ENCODE measurements at places on chromosomes 2 and 18.

GRCh38 chr2:217090024-217090473, 230.2 kb upstream of the TNP1 start:
- DNase-seq = peak; percentile 71

DNA sequence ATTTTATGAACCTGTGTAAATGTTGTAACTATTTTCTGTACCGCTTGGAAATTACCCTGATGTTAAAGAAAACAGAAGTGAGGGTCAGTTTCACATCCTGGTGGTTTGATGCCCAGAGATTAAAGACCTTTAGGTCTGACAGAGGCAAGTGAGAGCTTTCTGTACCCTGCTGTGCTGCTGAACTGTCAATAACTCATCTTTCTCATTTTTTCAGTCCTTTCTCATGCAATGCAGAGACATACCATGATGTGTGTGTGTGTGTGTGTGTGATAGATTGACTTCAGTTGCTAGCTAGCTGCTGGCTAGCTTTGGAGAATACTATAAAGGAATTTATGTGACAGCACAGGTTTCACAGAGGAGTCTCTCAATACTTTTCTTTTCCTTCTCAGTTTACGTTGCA, 2025.6 kb upstream of the LRRTM1 start:
- no peak for DNase-seq

DNA sequence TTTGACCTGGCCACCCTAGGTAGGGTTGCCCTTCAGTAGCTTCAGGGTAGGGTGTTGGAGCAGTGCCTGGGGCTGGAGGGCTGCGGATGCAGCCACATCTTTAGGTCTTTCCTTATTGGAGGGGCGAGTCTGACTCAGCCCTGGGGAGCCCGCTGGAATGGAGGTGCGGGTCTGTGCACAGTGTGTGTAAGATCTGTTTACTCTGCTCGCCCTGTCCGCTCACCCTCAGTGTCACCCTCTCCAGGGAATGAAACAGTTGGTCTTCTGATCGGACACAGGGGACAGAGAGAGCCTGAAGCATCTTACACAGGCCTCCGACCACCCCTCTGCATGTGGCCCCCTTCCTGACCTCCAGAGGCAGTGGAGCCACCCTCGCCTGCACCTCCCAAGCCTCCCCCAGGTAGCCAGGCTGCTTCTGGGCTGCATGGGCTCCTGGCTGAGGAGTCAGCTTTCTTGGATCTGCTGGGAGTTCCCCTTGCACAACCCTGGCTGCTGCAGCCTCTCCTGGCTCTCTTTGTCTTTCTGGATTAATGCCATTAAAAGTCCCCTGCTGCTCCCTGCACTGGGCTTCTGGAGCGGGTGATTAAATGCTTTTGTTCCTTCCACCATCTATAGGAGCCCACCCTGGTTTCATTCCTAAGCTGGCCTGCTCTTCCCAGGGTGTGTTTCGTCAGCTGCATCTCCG, 82.6 kb downstream of the ASB1 start:
- no peak for DNase-seq

- DNase-seq = no peak
Observed at GRCh38 chr2:174606336-174606735, 8.7 kb upstream of the WIPF1 start.

DNA sequence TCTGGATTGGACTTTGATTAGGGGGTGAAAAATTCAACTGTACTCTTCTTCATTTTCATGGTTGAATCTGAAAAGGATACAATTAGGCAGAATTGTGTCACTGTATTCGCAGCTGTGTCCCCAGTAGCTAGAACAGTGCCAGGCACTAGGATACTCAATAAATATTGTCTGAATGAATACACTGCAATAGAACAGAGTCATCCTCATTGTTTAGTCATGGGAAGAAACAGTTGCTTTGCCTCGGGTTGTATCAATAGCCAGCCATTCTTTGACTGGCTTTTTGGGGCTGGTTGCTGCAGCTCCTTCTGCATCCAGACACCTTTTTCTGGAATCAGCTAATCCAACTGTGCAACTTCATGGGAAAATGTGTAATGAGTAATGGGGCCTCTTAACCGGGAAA, 18.1 kb upstream of the DYNC1I2 start:
- no peak for DNase-seq

GRCh38 chr2:72153026-72153791, 5.5 kb upstream of the CYP26B1 start:
- no peak for DNase-seq

DNA sequence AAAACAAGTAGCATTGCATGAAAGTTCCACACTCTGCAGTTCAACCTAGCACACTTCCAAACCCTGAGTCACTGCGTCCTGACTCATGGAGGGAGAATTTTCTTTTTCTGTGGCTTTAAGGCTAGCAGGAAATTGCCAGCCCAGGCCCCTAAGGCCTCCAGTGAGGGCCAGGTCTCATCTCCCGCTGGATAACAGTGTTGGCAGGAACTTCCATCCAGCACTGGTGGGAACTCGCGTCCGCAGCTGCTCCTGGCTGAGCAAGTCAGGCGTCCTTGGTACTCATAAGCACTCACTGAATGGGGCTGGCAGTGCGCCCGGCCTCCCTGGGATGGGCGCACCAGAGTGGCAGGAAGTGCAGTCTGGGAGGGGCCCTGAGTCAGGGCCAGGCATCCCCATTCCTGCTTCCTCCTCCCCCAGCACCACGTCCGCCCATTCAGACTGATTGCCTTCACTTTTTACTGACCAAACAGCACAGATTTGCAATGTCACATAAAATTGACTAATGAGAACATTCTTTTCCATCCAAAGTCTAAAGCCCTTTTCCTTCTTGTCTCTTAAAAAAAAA, 14.3 kb downstream of the MALL start:
- peak; percentile 50 for DNase-seq

GRCh38 chr2:68992933-68993332, 18.5 kb downstream of the GKN1 start:
- DNase-seq = peak; percentile 78

- DNase-seq = no peak
Observed at GRCh38 chr2:214987261-214987660, 151.2 kb downstream of the ABCA12 start.

DNA sequence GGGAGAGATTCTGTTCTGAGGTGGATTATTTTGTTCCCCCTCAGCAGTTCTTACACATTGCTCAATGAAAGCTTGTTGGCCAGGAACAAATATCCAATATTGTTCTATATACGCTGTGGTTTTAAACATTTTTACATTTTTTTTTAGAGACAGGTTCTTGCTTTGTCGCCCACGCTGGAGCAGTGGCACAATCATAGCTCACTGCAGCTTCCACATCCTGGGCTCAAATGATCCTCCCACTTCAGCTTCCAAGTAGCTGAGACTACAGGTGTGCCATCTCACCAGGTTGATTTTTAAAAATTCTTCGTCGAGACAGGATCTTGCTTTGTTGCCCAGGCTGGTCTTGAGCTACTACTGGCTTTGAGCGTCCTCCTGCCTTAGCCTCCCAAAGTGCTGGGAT, 58.9 kb upstream of the KIF5C start:
- no peak for DNase-seq

DNA sequence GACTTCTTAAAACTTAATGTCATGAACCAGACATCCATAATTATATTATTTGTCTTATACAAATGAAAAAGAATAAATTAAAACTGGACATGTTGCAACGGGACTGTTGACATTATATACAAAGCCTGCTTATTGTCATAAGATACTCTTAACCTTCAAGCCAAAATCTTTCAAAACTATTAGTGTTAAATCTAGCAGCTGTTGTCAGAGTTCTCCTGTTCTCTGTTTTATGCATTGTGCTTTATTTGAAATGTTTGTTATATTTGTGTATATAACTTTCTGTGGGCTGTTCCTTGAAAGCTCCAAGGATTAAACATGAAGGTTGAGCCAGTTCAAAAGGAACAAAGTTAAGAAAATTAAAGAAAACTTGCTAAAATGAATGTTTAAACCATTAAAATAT, 335.5 kb upstream of the NT5C1B start:
- no peak for DNase-seq

Measured in hematopoietic multipotent progenitor cell treated with erythropoietin and hydrocortisone succinate and interleukin-3 and kit ligand, for 6 days (in vitro differentiated cells).